ENCODE measurements at places on chromosomes 3 and 15. TPM values are rescaled to one million over a fixed set of nuclear protein-coding genes. Genes with fewer than 3 reads are reported as not detected.

DNA sequence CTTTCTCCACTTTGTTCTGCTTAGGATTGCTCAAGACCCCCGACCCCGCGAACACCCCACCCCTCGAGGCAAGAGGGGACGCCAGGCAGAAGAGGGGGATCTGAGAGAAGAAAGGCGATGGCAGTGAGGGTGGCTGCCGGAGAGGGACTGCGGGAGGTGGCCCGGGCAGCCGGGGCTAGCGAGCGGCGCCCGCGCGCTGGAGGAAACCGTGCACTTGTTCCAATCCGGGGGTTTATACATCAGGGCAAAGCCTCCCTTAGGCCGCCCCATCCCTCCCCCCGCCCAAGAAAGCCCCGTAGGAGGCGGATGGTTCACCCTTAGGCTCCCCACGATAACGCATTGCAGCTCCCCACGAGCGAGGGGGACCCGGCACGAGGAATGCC lies 475 bp downstream of the ERC2 start:
- no peak for DNase-seq

DNA sequence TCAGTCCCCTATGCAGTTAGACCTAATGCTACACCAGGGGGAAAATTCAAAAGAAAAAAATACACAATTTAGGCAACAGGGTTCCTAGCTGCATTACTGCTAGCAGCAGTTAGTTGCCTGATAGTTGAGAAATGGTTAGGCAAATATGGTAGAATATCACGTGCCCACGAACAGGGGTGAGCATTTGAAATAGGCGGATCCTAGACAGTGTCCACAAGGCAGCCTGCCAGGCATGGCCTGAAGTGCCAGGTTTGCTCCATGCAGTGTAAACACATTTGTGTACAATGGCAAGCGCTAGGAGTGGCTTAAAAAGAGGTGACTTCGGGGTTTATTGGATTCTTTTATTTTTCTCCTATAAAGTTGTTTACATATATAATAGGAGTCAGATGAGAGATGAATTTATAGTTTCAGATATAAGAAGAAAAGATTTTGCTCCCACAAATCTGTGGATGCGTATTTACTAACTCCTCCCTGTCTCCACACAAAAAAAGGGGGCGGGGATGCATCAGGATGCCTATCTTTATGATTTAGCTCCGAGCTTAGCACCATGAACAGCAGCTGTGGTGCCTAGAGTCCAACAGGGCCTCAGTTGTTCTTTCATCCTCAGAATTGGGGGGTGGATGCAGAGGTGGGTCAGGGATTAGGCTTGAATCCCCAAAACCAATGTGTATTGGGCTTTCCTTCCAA lies 3.9 kb upstream of the TGM4 start:
- no peak for DNase-seq

DNA sequence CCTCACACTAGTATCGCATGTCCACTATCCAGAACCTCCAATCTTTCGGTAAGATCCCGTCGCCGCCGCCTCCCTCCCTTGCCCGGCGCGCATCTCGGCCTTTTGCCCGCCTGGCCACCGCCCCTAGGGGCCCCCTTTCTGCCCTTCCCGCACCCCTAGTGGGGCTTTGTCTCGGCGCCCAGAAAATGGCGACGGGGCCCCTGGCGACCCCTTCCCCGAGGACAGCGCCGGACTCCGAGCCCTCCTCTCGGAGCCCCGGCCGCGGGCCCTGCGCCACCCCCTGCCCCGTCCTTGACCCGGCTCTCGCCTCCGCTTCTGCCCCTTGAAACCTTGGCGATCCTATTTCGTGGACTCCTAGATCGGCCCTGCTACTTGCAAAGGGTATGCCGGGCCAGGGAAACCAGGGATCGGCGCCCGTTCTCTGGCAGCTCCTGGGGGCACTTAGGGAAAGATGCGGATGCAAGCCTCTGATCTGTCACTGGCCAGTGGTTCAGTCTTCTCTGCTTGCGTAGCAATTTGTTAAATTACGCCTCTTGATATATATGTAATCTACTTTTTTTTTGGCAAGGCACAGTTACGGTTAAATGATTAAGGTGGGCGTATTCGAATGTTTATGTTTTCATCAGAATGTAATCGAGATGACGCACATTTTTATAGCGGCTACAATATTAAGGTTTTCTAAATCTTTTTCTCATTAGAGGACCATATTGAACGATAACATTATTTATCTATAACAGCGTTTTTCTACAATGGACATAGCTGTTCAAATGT lies 603 bp downstream of the EIF1B start:
- peak; percentile 13 for DNase-seq

DNA sequence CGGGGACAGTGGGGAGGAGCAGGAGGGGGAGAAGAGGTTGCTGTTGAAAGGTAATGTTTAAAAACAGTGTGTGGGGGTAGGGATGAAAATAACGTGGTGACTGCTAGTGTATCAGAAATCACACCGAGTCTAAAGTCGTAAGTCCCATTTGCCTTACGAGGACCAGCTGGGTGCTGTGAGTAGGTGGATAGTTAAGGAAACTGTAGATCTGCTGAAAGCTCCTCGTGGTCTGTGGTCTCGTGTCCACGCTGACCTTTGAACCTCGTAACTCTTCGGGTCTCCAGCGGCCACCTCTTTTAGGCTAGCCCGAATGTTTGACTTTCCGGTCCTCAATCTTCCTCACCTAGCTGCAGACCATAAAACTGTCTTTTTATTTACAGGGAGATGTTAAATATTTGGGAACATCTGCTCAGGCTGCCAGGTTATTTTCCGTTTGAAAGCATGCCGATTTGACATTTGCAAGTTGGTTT lies 29.3 kb upstream of the ST3GAL6 start:
- no peak for DNase-seq

GRCh38 chr3:52281981-52282801 lies 3.7 kb upstream of the WDR82 start:
- DNase-seq: peak; percentile 47

DNA sequence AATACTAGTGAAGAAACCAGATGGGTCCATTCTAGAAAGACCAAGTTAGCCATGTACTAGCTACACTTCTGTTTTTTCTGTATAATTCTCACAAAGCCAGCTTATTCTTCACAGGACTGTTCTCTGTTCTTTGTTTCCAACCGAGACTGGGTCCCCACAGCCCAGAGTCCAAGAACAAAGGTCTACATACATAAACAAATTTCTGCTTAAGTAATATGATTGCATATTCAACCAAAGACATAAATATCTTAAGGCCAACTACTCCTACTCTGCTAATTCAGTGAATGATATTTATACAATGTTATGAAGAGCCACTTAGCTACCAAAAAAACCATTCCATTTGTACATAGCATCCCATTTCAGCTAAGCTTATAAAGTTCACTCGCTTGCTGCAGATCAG lies 299.8 kb upstream of the CCDC54 start:
- no peak for DNase-seq

DNA sequence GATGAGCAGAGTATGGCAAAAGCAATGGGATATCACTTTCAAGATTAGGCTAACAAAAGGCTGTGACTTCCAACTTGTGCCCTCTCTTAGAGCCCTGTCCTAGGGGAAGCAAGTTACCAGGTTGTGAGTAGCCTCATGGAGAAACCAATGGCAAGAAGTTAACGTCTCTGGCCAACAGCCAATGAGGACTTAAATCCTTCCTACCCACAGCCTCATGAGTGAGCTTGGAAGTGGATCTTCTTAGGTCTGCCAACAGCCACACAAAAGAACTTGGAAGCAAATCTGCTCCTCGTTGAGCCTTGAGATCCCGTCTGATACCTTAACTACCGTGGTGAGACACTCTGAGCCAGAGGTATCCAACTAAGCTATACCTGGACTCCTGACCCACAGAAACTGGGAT lies 5.7 kb downstream of the NME9 start:
- no peak for DNase-seq

- no peak for DNase-seq
These were observed 65.5 kb upstream of the DCBLD2 start for GRCh38 chr3:98966862-98967546.

GRCh38 chr15:39468828-39469227 lies 112.1 kb upstream of the THBS1 start:
- no peak for DNase-seq

- DNase-seq: no peak
These were observed 326.9 kb downstream of the IL5RA start for GRCh38 chr3:2783261-2783660.

GRCh38 chr3:43094851-43095250 lies 11.0 kb downstream of the POMGNT2 start:
- DNase-seq: no peak

GRCh38 chr3:144242747-144243146 lies 271.1 kb downstream of the DIPK2A start:
- DNase-seq: no peak

DNA sequence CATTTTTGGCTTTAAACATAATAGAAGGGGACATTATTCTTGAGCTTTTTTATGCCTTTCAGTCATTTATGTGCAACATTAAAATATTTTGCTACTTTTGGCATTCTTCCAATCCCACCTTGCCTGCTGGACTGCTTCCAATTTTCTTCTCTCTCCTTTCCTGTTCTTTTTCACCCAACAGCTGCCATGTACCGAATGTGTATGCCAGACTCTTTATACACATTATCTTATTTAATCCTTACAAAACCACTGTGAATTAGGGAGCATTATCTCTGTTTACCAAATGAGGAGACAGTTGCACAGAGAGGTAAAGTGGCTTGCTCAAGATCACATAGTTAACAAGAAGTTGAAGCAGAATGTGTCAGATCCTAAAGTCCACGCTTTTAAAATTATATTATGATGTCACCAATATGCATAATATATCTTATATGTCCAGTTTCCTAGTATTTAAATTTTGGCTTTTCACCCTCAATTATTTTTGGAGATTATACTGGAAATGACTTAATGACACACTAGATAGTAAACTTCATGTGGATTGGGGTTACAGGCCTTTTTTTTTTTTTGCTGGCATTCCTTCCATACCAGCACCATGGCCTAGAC lies 231.5 kb downstream of the THRB start:
- no peak for DNase-seq

GRCh38 chr3:153768561-153769469 lies 352.4 kb upstream of the ARHGEF26 start:
- peak; percentile 33 for DNase-seq

DNA sequence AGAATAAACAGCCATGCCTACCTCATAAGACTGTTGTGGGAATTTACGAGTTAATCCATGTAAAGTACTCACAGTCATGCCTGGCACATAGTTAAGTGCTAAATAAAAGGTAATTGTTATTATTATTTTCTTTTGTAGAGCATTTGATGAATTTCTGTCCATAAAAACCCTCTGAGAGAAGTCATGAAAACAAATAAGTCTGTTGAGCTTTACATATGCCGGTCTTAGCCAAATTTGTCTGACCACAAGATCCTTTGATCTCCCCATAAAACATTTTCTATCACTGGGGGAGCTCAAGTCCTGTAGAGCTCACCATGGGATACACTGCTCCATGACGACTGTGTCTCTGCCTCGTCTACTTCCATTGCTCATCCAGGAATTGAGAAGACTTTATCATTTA lies 114.0 kb downstream of the MAGI1 start:
- no peak for DNase-seq

DNA sequence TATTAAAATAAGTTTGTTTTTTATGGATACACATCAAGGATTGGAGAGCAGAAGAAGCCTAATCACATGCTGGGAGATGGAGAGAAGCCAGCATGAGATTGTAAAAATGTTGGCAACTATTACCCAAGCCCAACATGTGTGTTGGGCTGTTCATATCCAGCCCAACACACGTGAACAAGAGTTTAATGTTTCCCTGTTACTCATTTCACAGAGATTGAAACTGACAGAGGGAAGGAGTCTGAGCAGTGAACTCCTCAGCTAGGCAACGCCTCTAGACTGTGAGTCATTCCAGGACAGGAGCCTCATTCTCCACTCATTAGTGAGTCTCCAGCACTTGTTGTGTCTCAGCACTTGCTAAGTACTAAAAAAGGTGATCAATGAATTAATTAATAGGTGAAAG lies 43.2 kb upstream of the CMSS1 start:
- DNase-seq: no peak

- DNase-seq: no peak
These were observed 9.3 kb downstream of the COLQ start for GRCh38 chr3:15512166-15512565.

GRCh38 chr3:175227126-175227525 lies 368.0 kb downstream of the NAALADL2 start:
- no peak for DNase-seq

DNA sequence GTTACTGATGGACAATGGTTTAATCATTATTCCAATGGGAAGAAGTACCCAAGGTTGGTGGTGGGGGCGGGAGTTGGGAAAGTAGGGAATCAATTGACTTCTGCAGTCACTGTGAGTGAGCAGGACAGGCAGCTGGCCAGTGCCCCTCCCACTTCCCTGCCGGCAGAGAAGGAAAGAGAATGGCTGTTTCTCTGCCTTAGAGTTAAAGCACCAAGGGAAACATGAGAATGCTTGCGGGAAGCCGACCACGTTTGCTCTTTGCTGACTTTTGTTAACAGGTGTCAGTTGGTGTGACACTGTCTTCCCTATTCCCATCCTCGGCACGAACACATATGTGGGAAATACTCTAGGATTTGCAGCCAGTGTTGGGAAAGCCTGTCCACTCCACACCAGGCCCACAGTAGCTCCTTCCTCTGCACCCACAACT lies 33.5 kb upstream of the MFSD1 start:
- DNase-seq: no peak

GRCh38 chr15:70488941-70489848 lies 274.2 kb downstream of the UACA start:
- no peak for DNase-seq

GRCh38 chr3:181317508-181317907 lies 328.0 kb upstream of the DNAJC19 start:
- no peak for DNase-seq

DNA sequence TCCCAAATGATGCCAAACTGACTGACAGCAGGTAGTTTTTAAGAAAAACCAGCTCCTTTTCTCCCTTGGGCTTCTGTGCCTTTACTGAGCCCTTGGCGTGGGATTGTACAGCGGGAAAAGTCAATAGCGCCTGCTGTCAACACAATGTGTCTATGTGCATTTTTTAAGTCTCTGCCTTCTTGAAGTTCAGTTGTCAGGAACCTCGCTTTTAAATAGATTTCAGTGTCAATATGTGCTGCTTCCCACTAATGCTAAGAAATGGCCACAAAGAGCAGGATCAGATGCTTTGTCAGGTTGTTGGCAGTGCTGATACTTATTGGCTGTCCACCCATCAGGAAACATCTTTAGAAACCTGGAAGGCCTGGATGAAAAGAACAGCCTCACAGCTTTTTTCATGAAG lies 424.4 kb downstream of the C3orf38 start:
- no peak for DNase-seq

DNA sequence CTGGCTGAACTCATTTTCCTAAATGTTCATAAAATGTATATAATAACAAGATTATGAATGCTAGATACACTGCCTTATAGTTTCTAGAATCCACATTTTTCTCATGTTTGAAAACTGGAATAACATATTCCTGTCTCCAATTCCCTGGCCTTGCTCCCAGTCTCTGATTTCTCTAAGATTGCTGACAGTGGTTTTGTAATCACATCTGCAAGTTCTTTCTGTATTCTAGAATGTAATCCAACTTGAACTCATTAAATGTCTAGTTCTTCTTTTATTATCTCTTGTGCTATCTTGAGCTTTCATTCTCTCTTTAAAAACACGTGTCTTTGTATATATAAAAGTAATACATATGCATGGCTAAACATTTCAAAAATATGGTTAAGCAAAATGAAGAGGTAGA lies 215.2 kb upstream of the ADAMTS9 start:
- DNase-seq: no peak

The SMAD6 gene
- total RNA-seq: 0.59 TPM

The AP3B2 gene
- 0.98 TPM for total RNA-seq

The TRPM7 gene
- 29.0 TPM for total RNA-seq

The CCR8 gene
- 2.1 TPM for total RNA-seq

The DNAJC13 gene
- total RNA-seq: 13.5 TPM

The XCR1 gene
- 0.14 TPM for total RNA-seq

The COL6A5 gene
- not detected for total RNA-seq

The IQCH gene
- total RNA-seq: 1.3 TPM

The GPR62 gene
- total RNA-seq: not detected

The WDR82 gene
- 114 TPM for total RNA-seq

The PPP1R14D gene
- not detected for total RNA-seq

The COL7A1 gene
- total RNA-seq: 0.73 TPM

Measured in CD4-positive, alpha-beta T cell (primary cell).